ENCODE measurements at places on chromosomes 1 and 21. TPM values are rescaled to one million over a fixed set of nuclear protein-coding genes. Genes with fewer than 3 reads are reported as not detected.
A peak's percentile ranks its signal among the peaks of the same experiment; 100 is the strongest.

The GBP2 gene
- total RNA-seq = 74.0 TPM

The AMY1A gene
- total RNA-seq = not detected

- H3K36me3 ChIP-seq = peaks cover 8% of the 10 kb centered on the region
- peaks cover 36% of the 10 kb centered on the region for H3K4me1 ChIP-seq
- no peaks in the 10 kb centered on the region for H3K27me3 ChIP-seq
- H3K27ac ChIP-seq = no peak overlapping the region
- no peak overlapping the region for H3K4me3 ChIP-seq
- no peak for DNase-seq
These were observed 3.6 kb downstream of the GUK1 start for GRCh38 chr1:228143480-228144192.

The PLEKHN1 gene
- 2.3 TPM for total RNA-seq

DNA sequence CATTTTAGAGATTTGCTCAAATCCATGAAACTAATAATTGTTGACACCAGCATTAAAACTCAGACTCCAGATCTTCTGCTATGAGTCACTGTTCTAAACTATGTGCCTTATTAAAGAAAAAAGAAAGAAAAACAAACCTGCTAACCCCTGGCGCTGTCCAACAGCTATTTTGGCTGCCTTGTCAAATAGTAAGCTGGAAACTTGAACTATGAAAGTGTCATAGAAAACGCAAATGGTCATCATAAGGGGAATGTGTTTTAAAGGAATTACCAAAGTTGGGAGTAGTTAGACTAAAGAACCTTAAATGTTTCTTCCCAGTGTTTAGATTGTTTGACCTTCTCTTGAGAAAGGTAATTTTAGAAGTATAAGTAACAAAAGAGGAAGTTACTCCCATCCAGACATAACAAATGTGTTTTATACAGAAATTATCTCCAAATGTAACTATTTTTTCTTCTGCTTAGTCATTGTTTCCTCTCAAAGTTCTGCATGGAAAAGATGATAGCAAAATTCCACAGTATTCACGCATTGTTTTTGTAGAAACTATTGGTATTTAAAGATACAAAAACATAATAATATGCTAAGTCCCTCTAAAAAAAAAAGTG is 272.4 kb downstream of the TPR start:
- no peaks in the 10 kb centered on the region for H3K27me3 ChIP-seq
- H3K36me3 ChIP-seq = no peaks in the 10 kb centered on the region
- H3K27ac ChIP-seq = no peak overlapping the region
- DNase-seq = no peak
- H3K4me3 ChIP-seq = no peak overlapping the region

GRCh38 chr1:109040989-109041620 is 797 bp downstream of the WDR47 start:
- H3K36me3 ChIP-seq = no peaks in the 10 kb centered on the region
- peak overlapping the region; percentile 97 for H3K4me3 ChIP-seq
- H3K4me1 ChIP-seq = peaks cover 7% of the 10 kb centered on the region
- DNase-seq = no peak
- H3K27ac ChIP-seq = peak overlapping the region; percentile 90
- no peaks in the 10 kb centered on the region for H3K27me3 ChIP-seq

DNA sequence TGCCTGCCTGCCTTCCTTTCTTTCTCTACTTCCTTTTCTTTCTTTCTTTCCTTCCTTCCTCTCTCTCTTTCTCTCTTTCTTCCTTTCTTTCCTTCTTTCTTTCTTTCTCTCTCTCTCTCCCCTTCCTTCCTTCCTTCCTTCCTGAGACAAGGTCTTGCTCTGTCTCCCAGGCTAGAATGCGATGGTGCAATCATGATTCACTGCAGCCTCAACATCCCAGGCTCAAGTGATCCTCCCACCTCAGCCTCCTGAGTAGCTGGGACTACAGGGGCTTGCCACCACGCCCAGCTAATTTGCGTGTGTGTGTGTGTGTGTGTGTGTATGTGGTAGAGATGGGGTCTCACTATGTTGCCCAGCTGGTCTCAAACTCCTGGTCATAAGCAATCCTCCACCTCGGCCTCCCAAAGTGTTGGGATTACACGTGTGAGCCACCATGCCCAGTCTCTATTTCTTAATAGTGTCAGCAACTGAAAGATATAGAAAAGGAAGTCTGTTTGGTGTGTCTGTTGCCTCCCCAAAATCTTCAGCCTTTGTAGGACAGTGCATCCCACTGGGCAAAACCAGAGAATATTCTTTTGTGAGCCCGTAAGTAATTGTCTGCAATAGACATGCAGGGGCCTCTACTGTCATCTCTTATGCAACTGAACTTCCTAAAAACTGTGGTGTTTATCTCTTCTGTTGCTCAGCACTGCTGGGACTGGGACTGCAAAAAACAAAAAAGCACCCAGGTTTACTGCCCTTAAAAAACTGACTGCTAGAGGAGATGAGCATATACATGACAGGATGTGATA is 20.9 kb upstream of the RAB4A start:
- H3K4me1 ChIP-seq = peaks cover 55% of the 10 kb centered on the region
- H3K27ac ChIP-seq = peak overlapping the region; percentile 15
- no peak overlapping the region for H3K4me3 ChIP-seq
- no peaks in the 10 kb centered on the region for H3K27me3 ChIP-seq

The LMX1A gene
- not detected for total RNA-seq

DNA sequence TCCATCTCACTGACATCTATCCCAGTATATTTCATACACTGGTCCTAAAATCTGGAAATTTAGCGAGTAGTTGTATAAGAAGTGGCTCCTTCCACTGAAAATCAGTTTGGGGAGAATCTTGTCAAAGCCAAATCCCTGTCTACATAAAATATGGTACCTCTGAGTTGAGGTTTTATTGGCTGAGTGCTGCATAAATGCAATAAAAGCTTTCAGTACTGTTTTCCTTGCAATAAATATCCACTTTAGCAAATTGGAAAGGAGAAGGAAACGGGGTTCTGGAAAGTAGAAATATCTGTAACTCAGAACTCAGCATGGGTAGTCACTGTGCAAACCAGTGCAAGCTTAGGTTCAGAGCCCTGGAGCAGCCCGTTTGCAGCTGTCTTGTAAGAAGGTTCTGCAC is 580.2 kb downstream of the SMYD3 start:
- no peaks in the 10 kb centered on the region for H3K27me3 ChIP-seq
- DNase-seq = no peak
- H3K4me3 ChIP-seq = no peak overlapping the region
- H3K36me3 ChIP-seq = no peaks in the 10 kb centered on the region
